ENCODE measurements at places on chromosomes 2 and 18. TPM values are rescaled to one million over a fixed set of nuclear protein-coding genes. Genes with fewer than 3 reads are reported as not detected.

Gene GKN2
- total RNA-seq: 181 TPM

Gene DNER
- total RNA-seq: 7.6 TPM

- DNase-seq: no peak
Measured at GRCh38 chr2:238963971-238964328, 116.1 kb downstream of the TWIST2 start.

DNA sequence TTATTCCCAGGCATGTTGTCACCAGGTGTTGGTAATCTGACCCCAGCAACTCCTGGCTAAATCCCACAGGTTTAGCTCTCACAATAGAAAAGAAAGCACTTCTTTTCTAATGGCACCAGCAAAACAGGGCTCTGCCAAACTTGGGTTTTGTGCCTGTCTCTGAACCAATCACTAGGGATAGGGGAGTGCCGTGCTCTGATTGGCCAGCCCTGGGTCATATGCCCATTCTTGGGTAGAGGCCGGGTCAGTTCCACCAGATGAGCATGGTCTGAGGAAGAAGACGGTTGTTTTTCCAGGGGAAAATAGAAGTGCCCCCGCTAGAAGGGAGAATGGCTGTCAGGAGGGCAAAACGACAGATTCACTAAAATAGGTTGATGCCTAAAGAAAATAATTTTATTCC lies 14.7 kb downstream of the CDK15 start:
- no peak for DNase-seq

DNA sequence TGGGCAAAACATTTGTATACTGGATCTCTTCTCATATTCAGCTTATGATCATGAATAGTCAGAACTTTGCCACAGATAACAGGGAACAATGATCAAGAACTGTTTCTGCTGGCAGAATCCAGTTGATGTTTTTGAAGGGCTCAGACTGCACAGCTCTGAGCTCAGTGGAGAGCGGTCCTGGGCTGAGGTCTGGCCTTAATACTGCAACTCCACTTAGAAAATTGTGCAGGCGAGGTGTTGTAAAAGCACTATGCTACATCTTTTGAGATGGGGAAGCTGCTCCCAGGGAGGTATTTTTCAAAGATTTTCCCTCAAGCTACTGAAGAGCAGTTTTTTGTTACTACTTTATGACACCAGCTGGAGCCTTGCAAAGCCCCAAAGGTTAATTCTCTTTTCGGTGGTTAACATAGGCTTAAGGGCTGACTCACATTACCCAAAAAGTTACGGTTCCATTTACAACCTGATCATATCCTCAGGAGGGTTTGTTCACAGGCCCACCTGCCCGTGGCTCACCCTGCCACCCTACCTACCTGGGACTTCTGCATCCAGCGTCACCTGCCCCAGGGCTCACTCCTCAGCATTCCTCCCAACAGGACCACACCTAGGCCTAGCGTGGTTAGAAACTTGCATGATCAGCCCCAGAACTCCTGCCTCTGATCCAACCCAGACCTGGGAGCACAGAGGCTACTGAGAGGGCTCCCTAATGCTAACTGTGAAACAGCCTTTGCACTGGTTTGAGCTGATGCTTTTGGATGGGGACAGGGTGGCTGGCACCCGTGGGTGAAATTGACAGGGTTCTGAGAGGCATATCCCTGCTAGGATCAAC lies 114.4 kb downstream of the NCK2 start:
- DNase-seq: no peak
